ENCODE measurements at places on chromosomes 2 and 18. TPM values are rescaled to one million over a fixed set of nuclear protein-coding genes. Genes with fewer than 3 reads are reported as not detected.

The UNC80 gene
- 0.26 TPM for total RNA-seq

The AGXT gene
- not detected for total RNA-seq

The SLC19A3 gene
- total RNA-seq = not detected

The ITGA4 gene
- 0.52 TPM for total RNA-seq

The TXNDC2 gene
- not detected for total RNA-seq

The KHK gene
- 2.4 TPM for total RNA-seq

Data from dermis lymphatic vessel endothelial cell (primary cell).